ENCODE measurements at places on chromosomes 6 and 20.
A peak's percentile ranks its signal among the peaks of the same experiment; 100 is the strongest.

DNA sequence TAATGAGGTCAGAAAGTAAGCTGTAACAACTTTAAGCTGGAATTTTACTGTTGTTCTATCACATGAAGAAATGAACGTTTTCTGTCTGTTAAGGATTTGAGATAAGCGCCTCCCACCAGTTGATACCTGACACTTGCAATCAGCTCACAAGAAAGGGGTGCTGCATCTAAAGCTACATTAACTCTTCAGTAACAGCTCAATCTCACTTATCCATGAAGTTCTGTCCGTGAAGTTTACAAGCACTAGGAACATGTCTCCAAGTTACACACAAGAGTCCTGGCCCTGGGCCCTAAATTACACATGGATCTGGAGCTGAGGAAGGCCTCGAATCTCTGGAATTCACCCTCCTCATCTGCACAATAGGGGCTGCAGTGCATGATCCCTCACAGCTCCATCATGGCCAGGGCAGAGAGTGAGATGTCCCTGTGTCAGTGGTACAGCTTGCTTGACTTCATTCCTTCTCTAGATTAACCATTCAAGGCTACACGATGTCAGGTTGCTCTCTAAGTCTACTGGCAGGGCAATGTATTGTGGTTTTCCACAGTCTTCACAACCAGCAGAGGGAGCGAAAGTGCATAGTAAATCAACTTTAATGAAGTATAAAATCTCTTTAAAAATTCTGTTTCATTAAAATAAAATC lies 182.4 kb upstream of the MCHR2 start:
- DNase-seq: peak; percentile 74

GRCh38 chr6:5525209-5525608 lies 263.9 kb downstream of the FARS2 start:
- DNase-seq: peak; percentile 53

DNA sequence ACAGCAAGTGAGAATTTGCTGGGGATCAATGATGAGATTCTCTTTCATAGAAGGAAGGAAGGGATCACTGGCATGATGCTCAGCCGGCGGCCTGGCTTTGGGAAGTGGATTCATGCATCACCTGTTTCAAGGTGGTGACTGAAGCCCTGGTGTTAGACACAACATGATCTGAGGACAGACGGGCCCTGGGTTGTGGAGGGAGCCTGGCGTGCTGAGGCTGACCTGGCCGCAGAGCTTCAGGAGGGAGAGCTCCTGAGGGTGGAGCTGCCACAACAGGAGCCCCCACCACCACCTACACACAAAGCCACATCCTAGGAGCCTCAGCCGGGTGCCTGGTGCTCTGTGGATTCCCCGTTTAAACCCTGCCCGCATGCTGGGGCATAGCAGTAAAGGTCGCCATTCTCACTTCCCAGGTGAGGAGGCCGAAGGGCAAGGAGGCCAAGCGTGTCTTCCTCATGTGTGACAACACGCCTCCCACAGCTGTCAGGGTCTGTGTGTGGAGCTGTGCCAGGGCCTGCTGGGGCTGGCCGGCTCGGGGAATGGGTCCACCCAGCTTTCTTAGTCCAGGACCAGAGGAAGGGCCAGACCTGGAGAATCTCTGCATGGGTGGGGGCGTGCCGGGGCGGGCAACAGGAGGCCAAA lies 107.0 kb downstream of the ERMARD start:
- DNase-seq: no peak

DNA sequence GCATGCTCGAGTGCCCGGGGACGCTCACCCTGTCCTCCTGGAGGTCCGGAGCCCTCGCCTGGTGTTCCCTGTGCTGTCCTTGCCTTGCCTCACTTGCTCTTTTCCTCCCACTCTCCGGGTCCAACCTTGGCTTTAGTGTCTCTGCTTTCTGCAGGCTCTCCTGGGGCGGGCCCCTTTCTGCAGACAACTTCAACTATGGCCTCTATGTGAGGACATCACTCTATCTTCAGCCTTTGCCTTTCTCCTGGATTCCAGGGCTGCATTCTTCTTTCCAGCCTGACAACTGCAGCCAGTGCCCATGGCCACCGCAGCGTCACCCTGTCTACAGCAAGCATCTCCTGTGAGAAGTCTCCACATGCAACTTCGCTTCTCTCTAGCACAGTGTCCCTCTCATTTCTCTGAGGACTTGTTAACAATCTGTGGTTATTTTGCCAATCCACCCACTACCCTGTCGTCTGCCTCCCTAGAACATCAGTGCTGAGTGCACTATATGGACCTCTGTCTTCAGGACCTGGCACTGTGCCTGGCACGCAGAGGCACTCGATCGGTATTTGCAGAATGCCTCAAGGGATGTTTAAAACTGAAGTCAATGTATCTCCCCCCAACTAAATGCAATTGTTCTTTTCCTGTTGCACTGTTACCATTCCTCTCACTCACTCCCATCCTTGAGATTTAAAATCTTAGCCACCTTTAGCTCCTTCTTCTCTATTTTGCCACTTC lies 35.9 kb downstream of the FOXC1 start:
- peak; percentile 58 for DNase-seq

GRCh38 chr6:1792989-1793388 lies 183.3 kb downstream of the FOXC1 start:
- DNase-seq: peak; percentile 30

Measured in fibroblast of skin of back (primary cell).